ENCODE measurements at places on chromosomes 5 and 9.

DNA sequence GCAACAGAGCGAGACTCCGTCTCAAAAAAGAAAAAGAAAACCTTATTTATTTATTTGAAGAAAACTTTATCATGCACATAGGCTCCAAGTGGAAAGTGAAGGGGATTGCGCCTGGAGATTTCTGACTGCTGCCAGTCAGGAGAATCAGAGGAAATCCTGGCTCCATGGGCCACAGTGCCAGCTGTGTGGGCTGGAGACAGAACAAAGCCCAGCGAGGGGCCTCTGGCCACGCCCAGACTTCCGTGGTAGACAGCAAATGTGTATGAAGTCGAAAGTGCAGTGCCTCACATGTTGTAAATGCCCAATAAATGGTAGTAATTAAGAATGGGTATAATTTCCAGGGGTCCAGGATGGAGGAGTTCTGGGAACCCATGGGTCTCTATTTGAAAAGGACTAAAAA, 75.8 kb upstream of the WWC1 start:
- no peak for DNase-seq

GRCh38 chr5:99453196-99453595, 524.4 kb upstream of the CHD1 start:
- no peak for DNase-seq

DNA sequence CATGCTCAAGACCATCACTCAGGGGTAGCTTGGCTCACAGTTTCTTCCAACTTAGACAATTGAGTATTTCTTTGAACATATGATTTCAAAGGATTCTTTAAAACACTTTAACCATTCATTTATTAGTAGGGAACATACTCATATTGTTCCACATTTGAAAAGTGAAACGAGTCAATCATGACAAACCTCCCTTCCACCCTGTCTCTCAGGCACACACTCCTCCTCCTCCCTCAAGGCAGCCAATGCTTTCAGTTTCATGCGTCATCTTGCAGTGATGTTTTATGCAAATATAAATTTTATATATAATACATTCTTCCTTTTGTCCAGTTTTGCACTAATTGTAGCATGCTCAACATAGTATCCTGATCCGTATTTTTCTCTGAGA, 126.0 kb upstream of the BOD1 start:
- DNase-seq: no peak

DNA sequence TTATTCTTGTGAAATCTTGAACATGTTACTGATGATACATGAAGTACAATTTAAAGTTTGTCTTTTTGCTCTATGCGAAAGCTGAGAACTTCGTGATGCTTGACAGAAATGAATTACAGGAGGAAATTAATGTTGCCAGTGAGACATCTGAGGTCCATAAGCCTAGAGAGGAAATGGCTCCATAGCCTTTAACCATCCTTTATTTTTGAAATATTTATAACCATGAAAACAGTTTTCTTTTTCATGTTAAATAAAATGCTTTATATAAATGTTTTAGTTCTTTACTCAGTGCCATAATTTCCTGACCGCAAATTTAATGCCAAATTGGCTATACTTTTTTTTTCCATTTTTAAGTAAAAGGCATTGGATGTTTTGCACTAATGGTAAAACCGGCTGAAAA, 29.1 kb downstream of the F2RL2 start:
- DNase-seq: no peak

DNA sequence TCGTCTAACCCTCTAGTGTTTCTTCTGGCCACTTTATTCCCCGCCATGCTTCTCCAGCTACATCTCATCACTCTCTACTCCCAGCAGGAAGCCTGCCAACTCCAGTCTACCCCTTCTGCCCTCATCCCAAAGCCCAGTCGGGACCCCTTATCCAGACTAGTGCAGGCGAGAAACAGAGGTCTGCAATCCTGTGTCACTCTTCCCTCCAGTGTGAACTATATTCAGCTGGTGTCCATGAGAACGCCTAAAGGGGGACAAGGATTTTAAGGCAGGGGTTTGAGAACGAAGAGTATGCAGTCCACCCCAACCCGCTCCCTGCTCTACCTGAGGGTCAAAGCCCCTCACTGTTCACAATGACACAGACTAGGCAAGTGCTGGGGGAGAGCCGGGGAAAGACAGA, 41.7 kb upstream of the GABRP start:
- DNase-seq: no peak

DNA sequence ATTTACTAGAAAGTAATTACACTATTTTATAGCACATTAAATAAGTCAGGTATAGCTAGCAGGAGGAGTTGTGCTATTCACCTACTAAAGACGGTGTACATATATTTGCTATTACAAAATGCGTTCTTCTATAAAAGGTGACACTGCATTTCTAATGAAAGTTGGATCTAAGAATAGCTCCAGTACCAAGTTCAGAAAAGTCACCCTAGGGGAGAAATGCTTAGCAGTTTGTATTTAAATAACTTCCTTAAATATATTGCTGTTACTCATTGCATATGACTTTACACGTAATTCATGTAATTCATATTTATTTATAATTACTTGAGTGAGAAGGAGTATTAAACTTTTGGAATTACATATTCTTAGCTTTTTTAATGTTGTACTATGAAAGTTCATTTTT, 7.0 kb upstream of the SUB1 start:
- DNase-seq: no peak

DNA sequence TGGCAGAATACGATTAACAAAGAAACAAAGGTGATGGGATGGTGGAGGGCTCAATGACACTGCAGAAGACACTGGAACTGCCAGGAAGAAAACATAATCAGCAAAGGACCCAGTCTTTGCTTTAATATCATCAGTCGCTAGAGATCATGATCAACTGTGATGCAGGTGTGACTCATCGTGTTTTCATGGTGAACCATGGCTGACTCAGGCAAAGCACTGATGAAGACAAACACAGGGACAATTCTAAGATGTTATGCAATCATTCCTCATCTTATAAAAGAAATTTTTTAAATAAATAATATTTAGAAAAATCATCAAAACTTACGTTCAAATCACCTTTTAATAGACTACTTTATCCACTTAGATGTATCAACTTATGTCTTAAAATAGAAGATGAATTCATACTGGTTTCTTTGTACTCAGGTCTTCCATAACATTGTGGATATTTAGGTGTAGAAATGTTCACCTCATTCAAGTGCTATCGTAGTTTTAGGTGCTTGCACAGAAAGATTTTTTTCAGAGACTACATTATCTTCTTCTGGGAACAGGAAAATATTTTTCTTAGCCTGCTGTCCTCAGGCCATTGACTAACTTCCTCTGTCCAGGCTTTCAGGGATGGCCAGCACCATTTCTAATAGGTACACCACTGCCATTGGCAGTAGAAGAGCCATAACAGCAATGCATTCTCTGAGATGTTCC, 673.4 kb upstream of the MEF2C start:
- peak; percentile 42 for DNase-seq

DNA sequence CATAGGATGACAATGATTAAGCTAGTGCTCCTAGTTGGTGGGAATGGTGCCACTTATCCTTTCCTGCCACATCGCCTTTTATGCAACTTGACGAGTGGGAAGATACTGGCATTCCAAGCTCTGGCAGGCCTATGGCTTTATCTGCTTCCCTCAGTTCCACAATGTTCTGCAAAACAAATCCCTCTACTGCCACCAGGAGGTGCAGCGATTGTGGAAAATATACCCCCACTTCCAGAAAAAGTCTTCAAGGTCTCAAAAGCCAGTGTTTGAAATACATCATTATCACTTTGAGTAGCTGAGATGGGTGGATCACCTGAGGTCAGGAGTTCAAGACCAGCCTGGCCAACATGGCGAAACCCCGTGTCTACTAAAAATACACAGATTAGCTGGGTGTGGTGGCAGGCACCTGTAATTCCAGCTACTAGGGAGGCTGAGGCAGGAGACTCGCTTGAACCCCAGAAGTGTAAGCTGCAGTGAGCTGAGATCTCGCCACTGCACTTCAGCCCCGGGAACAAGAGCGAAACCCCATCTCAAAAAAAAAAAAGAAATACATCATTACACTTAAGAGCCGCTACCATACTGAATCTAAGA, 3.4 kb downstream of the CLINT1 start:
- peak; percentile 26 for DNase-seq

DNA sequence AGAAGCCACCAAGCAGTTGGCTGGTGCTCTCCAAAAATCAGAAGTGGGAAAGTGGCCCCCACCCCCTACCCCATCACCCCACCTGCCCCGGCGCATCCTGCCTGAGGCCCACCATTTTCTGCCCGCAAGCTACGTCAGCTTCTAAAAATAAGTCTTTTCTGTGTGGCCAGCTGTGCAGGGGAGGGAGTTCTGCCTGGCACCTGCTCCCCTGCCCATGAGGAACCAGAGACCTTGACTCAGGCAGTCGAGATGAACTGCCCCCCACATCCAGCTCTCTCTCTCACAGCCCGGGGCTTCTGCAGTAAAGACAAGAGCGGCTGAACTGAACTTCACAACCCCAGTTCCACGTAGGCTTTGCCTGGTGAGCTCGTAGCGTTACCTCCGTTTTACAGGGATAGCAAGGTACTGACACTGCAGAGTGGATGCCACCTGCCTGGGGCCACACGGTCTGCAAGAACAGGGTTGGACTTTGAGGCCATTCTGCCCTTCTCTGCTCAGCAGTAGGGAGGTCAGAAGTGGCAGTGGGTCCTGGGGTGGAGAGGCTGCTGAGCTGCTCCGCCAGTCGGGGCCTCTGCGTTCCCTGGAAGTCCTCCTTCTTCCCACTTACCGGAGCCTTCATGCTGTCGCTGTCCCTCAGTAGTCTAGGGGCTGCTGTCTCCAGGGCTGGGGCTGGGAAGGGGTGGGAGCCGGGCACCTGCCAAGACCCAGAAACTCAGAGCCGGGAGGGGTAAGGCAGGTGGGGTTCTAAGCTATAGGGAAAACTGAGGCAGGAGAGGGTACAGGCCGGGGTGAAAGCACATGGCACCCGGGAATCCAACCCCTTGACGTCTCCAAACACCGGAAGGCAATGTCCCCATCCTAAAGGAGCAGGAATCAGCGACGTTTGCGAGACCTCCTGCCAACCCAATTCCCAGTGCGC, 781 bp downstream of the ST6GALNAC4 start:
- no peak for DNase-seq

- no peak for DNase-seq
Measured at GRCh38 chr9:70470050-70471015, 55.9 kb upstream of the KLF9 start.

DNA sequence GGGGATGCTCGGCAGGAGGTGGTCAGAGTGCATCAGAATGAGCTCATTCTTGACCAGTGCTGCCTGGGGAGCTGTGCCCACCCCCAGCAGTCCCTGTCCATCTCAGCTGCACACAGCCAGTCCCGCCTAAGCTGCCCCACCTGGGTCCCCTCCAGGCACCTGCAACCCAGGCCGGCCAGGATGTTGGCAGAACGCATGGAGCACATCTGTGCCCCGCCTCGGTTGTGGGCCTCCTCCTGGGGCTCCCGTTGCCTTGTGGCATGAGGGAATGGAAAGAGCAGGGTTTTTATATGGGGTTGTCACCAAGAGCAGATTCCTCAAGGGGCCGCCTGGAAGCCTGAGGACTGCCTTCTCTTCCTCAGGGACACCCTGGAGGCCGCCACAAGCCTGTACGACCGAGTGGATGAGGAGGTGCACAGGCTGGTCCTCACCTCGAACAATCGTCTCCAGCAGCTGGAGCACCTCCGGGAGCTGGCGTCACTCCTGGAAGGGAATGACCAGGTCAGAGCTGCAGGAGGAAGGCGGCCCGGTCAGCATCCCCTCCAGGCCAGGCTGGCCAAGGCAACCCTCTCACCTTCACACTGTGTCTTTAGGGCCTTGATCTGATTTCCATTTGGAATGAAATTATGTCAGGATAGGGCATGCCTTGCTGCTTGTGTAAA, 34.8 kb upstream of the LRRC14B start:
- DNase-seq: no peak

- no peak for DNase-seq
Measured at GRCh38 chr5:109844148-109844547, 154.4 kb downstream of the MAN2A1 start.

DNA sequence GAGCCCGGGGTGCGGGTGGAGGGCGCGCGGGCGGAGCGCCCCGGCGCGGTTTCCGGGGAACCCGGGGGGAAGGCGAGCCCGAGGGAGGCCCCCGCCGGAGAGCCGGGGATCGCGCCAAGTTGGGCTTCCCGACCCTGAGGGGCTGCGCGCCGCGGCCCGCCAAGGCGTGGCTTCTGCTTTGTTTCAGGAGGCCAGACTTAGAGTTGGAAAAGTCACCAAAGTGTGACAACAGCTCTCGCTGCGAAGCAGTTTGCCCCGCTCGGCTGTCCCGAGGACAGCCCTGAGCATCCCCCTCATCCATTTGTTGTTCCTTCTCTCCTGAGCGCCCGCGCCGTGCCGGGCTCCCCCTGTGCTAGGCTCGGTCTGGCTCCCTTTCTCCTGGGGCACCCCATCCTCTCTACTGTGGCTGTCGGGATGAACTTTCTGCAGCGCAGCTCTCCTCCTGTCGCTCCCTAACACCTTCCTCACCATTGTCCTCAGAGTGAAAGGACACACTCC, 410 bp downstream of the GLIPR2 start:
- no peak for DNase-seq

- DNase-seq: no peak
Measured at GRCh38 chr9:121852651-121853616, 201.5 kb downstream of the DAB2IP start.

- DNase-seq: no peak
Measured at GRCh38 chr9:81420024-81420423, 269.3 kb downstream of the TLE1 start.

GRCh38 chr9:37187292-37187691, 66.9 kb downstream of the ZCCHC7 start:
- no peak for DNase-seq

GRCh38 chr9:133717113-133718031, 20.8 kb downstream of the SARDH start:
- no peak for DNase-seq

- no peak for DNase-seq
Measured at GRCh38 chr5:108634617-108635288, 112.9 kb upstream of the FER start.

DNA sequence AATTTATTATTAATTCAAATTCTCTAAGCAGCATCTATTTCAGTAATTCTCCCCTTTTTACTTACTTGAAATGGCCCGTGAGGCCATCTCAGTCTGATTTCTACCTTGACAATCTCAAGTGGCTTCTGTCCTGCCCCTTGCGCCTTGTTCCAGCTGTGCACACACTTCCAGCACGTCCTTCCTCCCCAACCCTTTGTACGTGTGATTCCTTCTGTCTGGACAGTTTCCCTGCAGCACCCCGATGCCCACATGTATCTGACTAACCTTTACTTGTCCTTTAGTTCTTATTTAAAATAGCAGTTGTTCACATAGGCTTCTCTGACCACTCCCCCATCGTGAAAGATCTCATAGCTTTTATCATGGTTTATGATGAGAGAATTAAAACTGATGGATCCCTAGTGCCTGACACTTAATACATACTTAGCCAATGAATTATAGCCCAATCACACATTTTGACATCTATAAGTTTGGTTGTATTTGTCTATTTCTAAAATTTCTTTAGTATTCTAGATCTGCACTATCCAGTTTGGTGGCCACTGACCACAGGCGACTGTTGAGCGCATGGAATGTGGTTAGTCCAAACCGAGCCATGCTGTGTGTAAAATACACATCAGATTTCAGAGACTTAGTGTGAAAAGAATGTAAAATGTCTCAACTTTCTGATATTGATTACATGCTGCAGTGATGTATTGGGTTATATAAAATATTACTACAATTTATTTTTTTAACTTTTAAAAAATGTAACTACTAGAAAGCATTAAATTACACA, 14.3 kb downstream of the ZBTB34 start:
- DNase-seq: no peak

All from GM04503 (cell line).